ENCODE measurements at places on chromosomes 1 and 21.

DNA sequence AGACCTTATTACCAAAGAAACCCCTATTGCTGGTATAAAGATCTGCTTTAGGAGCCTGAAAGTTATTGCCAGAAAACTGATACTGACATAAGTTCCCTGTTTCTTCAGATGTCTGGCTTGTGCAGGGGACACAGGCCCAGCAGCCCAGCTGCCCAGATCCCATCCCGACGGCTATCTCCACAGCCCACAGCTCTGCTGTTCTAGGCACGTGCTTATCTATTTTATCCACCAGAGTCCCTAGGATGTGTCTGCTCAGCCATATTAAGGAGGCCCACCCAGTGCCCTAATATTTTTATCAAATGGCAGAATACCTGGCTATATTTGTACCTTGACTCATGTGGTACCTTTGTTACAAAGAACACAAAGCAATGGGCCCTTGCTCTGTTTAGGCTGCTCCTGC, 58.9 kb downstream of the DDX20 start:
- no peak overlapping the region for H3K4me3 ChIP-seq
- no peak for DNase-seq
- no peaks in the 10 kb centered on the region for H3K36me3 ChIP-seq
- H3K27ac ChIP-seq: no peak overlapping the region
- peaks cover 71% of the 10 kb centered on the region for H3K27me3 ChIP-seq

- no peak overlapping the region for H3K4me3 ChIP-seq
- no peaks in the 10 kb centered on the region for H3K36me3 ChIP-seq
- no peaks in the 10 kb centered on the region for H3K4me1 ChIP-seq
- H3K27ac ChIP-seq: no peak overlapping the region
These were observed 85.8 kb upstream of the CAMK1G start for GRCh38 chr1:209497729-209498128.

- no peaks in the 10 kb centered on the region for H3K27me3 ChIP-seq
- no peak overlapping the region for H3K4me3 ChIP-seq
- no peak overlapping the region for H3K27ac ChIP-seq
- DNase-seq: no peak
- H3K36me3 ChIP-seq: no peaks in the 10 kb centered on the region
These were observed 94.2 kb downstream of the AK5 start for GRCh38 chr1:77375990-77376389.

DNA sequence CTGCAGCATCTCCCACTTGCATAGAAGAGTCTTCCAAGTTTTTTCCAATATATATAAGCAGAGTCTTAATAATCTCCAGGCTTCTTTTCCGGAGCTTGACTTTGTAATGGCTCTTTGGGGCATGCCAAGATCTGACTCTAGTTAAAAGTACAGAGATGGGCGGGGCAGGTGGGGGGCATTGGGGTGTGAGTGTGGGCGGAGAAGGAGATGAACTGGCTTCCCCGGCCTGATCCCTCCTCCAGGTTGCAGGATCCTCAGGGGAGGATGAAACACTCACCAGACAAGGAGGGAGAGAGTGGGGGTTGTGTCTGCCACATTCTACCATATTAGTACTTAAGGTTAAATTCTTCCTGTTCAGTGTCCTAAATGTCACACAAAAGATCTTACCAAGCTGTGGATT, 23.0 kb downstream of the S100A10 start:
- no peaks in the 10 kb centered on the region for H3K27me3 ChIP-seq
- H3K36me3 ChIP-seq: no peaks in the 10 kb centered on the region
- no peak overlapping the region for H3K27ac ChIP-seq
- peaks cover 65% of the 10 kb centered on the region for H3K4me1 ChIP-seq
